ENCODE measurements at places on chromosomes 4 and X. TPM values are rescaled to one million over a fixed set of nuclear protein-coding genes. Genes with fewer than 3 reads are reported as not detected.

GRCh38 chrX:52349681-52350080 is 19.1 kb upstream of the XAGE2 start:
- H3K27ac ChIP-seq: no peak overlapping the region
- no peaks in the 10 kb centered on the region for H3K36me3 ChIP-seq
- no peaks in the 10 kb centered on the region for H3K4me1 ChIP-seq
- H3K4me3 ChIP-seq: no peak overlapping the region
- H3K27me3 ChIP-seq: no peaks in the 10 kb centered on the region

The POLA1 gene
- 10.4 TPM for polyA plus RNA-seq

DNA sequence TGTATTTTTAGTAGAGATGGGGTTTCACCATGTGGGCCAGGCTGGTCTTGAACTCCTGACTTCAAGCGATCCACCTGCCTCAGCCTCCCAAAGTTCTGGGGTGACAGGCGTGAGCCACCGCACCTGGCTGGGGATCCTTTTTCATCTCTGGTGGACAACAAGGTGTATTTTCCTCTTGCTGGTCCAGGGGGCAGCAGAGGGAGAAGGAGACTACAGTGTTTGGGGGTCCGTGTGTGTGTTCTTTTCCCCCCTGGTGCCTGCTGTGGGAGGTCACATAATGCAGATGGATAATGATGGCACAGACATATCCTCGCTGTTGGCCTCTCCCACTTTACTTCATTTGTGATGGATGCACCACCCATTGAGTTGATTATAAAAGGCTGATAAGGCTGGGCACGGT is 39.0 kb upstream of the CD99 start:
- H3K27ac ChIP-seq: no peak overlapping the region
- H3K4me1 ChIP-seq: peaks cover 23% of the 10 kb centered on the region
- H3K27me3 ChIP-seq: no peaks in the 10 kb centered on the region
- H3K36me3 ChIP-seq: peaks cover 22% of the 10 kb centered on the region
- H3K4me3 ChIP-seq: no peak overlapping the region
- no peak for DNase-seq

GRCh38 chr4:42816880-42817400 is 75.6 kb upstream of the GRXCR1 start:
- H3K27ac ChIP-seq: no peak overlapping the region
- no peak for DNase-seq
- H3K4me1 ChIP-seq: no peaks in the 10 kb centered on the region
- H3K36me3 ChIP-seq: no peaks in the 10 kb centered on the region
- no peaks in the 10 kb centered on the region for H3K27me3 ChIP-seq
- no peak overlapping the region for H3K4me3 ChIP-seq

The ARSD gene
- polyA plus RNA-seq: 34.1 TPM

DNA sequence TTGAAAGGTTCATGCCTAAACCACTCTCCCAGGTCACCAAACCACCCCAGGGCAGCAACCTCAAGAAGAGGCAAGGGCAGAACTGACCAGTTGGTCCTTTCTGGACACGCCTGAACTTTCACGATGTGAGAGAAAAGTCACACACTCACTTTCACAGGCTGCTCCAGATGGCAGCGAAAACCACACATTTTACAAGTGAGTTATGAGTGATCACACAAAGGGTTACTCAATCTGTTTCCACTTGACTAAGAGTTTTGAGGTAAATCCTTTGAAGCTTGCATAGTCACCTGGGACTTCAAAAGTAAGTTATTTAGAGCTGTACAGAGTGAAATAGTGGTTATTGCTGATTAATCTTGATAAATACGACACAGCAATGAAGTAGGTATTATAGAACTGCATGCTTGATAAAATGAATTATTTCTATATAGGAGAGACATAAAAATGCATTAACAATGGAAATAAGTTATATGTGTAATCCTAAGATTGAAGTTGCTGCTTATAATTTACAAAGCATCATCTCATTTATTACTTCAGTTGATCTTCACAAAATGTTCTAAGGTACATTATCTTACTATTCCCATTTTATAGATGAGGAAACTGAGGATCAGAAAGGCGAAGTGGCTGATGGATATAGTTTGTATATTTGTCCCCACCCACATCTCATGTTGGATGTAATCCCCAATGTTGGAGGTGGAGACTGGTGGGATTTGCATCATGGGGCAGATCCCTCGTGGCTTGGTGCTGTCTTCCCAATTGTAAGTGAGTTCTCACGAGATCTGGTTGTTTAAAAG is 103.0 kb upstream of the KLF3 start:
- peaks cover 12% of the 10 kb centered on the region for H3K4me1 ChIP-seq
- no peaks in the 10 kb centered on the region for H3K36me3 ChIP-seq
- no peaks in the 10 kb centered on the region for H3K27me3 ChIP-seq
- no peak for DNase-seq
- no peak overlapping the region for H3K4me3 ChIP-seq
- no peak overlapping the region for H3K27ac ChIP-seq

- no peak overlapping the region for H3K27ac ChIP-seq
- H3K27me3 ChIP-seq: no peaks in the 10 kb centered on the region
- no peaks in the 10 kb centered on the region for H3K4me1 ChIP-seq
- no peaks in the 10 kb centered on the region for H3K36me3 ChIP-seq
- no peak for DNase-seq
Observed at GRCh38 chrX:42739258-42739657, 38.7 kb downstream of the PPP1R2C start.

- no peak overlapping the region for H3K27ac ChIP-seq
- H3K4me1 ChIP-seq: no peaks in the 10 kb centered on the region
- no peaks in the 10 kb centered on the region for H3K36me3 ChIP-seq
- peaks cover 6% of the 10 kb centered on the region for H3K27me3 ChIP-seq
Observed at GRCh38 chr4:14871676-14872430, 130.4 kb upstream of the CPEB2 start.

DNA sequence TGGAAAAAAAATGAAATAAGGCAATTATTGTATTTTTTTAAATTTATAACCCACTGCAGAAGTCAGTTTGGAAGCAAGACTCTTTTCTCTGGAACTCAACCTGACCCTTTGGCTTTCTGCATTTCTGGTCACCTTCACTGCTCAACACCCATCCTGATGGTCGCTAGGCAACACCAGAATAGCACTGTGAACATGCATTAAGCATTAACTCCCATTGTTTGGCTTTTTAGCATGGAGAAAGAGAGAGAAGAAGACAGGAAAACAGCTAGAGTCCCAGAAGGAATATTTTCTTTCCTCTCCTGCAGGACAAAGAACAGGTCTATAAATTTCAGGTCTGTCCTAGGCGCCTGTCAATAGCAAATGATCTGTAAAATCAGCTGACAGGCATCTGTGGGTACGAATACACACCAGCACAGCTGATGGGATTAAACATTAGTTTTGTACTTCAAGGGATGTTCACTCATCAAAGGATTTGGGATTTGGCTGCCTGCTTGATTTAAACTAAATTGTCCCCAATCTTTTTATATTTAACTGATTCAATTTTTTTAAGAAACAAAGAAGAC is 137.2 kb upstream of the ETNPPL start:
- DNase-seq: no peak
- no peaks in the 10 kb centered on the region for H3K4me1 ChIP-seq
- H3K36me3 ChIP-seq: no peaks in the 10 kb centered on the region
- no peak overlapping the region for H3K4me3 ChIP-seq
- H3K27ac ChIP-seq: no peak overlapping the region
- H3K27me3 ChIP-seq: no peaks in the 10 kb centered on the region

GRCh38 chr4:8264106-8264505 is 5.4 kb upstream of the HTRA3 start:
- DNase-seq: no peak
- no peak overlapping the region for H3K4me3 ChIP-seq
- H3K27me3 ChIP-seq: peaks cover 11% of the 10 kb centered on the region
- H3K27ac ChIP-seq: no peak overlapping the region
- no peaks in the 10 kb centered on the region for H3K4me1 ChIP-seq
- H3K36me3 ChIP-seq: no peaks in the 10 kb centered on the region

- H3K27me3 ChIP-seq: no peaks in the 10 kb centered on the region
- no peaks in the 10 kb centered on the region for H3K36me3 ChIP-seq
- H3K27ac ChIP-seq: no peak overlapping the region
- no peak for DNase-seq
- no peak overlapping the region for H3K4me3 ChIP-seq
Observed at GRCh38 chr4:15182600-15183220, 180.4 kb downstream of the CPEB2 start.

- no peak for DNase-seq
- no peaks in the 10 kb centered on the region for H3K36me3 ChIP-seq
- no peak overlapping the region for H3K4me3 ChIP-seq
- H3K4me1 ChIP-seq: peaks cover 6% of the 10 kb centered on the region
Observed at GRCh38 chrX:18873189-18873791, 110.6 kb downstream of the PHKA2 start.

The DCHS2 gene
- polyA plus RNA-seq: 1.2 TPM

The DCAF4L1 gene
- 0.21 TPM for polyA plus RNA-seq

The CTAG1B gene
- polyA plus RNA-seq: not detected

DNA sequence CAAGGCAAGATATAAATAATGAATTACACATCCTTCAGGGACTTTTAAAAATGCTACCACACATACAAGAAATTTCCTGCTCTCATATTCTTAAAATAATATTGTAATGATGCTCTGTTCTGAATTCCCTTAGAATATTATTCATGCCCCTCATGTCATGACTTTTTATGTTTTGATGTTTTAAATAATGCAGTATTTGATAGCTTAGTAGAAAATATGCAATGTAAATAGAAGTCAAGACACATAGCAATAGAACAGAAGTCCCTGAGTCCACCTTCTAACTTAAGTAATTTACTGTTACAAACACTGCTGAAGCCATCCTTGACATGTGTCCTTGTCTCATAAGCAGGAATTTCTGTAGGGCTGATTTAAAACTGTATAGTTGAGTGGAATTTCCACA is 1071.2 kb upstream of the LCORL start:
- no peak overlapping the region for H3K4me3 ChIP-seq
- no peaks in the 10 kb centered on the region for H3K4me1 ChIP-seq
- H3K27ac ChIP-seq: no peak overlapping the region
- no peaks in the 10 kb centered on the region for H3K36me3 ChIP-seq

GRCh38 chrX:110397904-110398303 is 39.3 kb downstream of the RTL9 start:
- DNase-seq: no peak
- H3K4me3 ChIP-seq: no peak overlapping the region
- H3K27ac ChIP-seq: no peak overlapping the region
- H3K4me1 ChIP-seq: peaks cover 11% of the 10 kb centered on the region

DNA sequence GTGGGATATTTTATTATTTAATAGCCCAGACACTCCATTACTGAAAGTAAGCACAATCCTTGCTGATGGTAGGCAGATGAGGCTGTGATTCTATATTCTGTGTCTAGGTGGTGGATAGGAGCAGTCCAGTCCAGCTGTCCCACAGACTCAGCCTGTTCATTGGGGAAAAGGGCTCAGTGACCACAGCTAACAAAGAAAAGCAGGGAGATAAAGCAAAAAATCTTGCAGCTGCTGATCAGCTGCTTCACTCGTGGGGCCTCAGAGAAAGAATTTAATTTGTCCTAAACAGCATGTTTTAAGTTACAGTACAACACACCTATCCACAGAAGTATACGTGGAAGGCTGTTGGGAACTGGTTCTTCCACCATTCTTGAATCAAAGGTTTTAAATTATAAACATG is 40.7 kb upstream of the ANK2 start:
- DNase-seq: no peak
- no peak overlapping the region for H3K27ac ChIP-seq
- H3K36me3 ChIP-seq: no peaks in the 10 kb centered on the region
- H3K4me3 ChIP-seq: no peak overlapping the region
- no peaks in the 10 kb centered on the region for H3K27me3 ChIP-seq

- no peaks in the 10 kb centered on the region for H3K4me1 ChIP-seq
- H3K4me3 ChIP-seq: no peak overlapping the region
- H3K27ac ChIP-seq: no peak overlapping the region
- no peaks in the 10 kb centered on the region for H3K36me3 ChIP-seq
- peak; percentile 5 for DNase-seq
Observed at GRCh38 chr4:128974136-128974581, 119.2 kb downstream of the SCLT1 start.

The FOXR2 gene
- 0.22 TPM for polyA plus RNA-seq
